GM03348 (cell line): ENCODE measurements at places on chromosomes 12 and 14.

DNA sequence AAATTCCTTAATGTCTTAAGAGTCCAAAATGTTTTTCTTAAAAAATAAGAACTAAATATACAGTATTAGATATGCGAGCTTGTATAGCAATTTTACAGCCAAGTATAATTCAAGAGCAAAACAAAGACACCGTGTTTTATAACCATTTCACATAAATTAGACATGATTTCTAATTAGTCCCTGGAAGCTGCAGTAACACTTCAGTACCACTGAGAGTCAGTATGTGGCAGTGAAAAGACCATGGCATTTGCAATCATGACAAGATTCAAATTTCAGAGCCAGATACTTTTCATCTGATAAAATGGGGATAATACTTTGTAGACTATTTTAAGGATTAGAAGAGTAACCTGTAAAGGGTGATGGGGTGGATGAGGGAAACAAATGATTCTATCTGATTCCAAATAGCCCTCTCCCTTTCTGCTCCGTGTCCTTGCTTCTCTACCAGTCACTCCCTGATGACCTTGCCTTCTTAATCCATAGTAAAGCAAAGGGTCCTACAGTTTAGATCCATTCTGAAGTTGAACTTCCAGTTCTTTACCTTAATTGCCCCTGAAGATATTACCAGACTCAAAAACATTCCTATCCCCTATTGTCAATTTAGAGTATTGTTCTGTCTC, 145.4 kb upstream of the ABCD2 start:
- DNase-seq, result peak; percentile 47

DNA sequence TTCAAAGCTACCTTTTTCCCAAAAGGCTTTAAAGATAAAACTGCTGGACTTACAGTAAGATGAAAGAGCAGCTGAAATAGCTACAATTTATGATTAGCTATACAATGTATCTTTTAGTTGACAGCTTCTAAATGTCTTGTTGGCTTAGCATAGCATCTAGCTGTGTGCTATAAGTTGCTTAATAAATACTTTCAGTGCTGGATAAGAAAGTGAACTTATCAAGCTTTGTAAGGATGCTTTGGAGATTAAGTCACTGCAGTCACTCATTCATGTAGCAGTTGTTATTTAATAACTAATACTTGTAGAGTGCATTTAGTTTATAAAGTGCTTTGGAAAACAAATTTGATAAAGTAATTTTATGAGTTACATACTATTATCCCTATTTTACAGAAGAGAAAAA, 14.6 kb downstream of the CFAP54 start:
- DNase-seq, result no peak

DNA sequence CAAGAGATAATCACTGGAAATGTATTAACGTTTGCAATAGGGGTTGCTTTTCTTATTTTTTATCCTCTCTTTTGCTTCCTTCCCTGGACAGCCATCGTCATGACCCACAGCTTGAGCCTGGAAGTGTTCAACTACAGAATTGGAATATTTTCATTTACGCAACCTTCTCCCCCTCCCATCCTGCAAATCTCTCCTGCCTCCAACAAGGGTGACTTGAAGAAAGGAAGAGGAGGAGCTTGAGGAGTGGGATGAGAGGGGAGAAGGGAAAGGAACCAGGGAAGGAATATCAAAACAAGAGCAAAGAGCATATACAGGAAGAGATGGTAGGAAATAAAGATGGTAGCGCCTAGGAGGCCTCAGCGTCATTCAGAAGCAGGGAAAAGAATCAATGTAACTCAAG, 1.6 kb upstream of the MANSC4 start:
- DNase-seq, result no peak

DNA sequence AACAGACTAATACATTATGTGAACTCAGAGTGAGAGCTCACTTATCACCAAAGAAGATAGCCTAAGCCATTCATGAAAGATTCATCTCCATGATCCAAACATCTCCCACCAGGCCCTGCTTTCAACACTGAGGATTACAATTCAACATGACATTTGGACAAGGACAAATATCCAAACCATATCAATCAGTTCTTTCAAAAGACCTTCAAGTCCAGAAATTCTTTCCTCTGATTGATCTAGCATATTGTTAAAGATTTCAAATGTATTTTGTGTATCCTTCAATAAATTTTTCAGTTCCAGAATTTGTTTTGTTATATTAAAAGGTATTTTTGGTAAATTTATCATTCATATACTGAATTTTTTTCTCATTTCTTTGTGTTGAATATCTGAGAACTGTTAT, 1055.8 kb downstream of the SLC6A15 start:
- no peak for DNase-seq

- DNase-seq, result no peak
Observed at GRCh38 chr12:111687255-111687654, 1.4 kb downstream of the ACAD10 start.
